ENCODE measurements at places on chromosomes 11 and 22.

- no peak for DNase-seq
These were observed 6.4 kb downstream of the ARL14EP start for GRCh38 chr11:30329150-30329940.

DNA sequence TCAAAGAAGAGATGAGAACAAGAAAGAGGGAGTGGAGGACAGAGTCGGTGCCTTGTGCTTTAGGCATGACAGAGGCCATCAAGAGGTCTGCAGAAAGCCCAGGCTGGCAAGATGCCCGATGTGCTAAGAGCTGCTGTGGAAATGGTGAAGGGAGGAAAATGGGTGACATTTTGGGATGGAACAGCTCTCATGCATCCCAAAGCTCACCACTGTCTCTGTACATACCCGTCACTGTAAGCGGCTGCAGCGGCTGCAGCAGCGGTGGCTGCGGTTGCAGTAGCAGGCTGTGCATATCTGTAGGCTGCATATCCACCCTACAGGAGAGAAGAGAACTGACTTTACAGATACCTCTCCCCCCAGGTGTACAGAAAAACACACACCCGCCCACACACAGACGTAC lies 28.6 kb downstream of the APOL5 start:
- DNase-seq = no peak

GRCh38 chr22:23709107-23709506 lies 18.3 kb downstream of the RGL4 start:
- DNase-seq = no peak

GRCh38 chr22:17074648-17075002 lies 10.2 kb upstream of the IL17RA start:
- no peak for DNase-seq

GRCh38 chr11:31870609-31871309 lies 59.6 kb upstream of the PAX6 start:
- DNase-seq = no peak

DNA sequence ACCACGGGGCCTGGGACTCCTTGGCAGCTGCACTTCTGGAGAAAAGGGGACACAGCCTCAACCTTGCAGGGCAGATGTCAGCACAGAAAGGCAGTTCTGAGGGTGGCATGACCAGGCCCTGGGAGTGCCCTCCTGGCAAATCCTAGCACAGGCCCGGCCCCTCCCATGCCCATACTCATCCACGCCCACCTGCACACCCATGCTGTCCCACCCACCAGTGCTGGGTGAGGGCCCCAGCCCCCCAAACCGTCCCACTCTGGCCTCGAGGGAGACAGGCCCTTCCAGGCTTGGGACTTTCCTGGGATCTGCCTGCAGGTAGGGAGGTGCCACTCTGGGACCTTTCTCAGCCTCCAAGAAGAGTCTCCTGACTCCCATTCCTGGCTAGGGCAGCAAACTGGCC lies 10.1 kb downstream of the DUSP8 start:
- no peak for DNase-seq

Data from activated T-helper 2 cell treated with anti-CD3 and anti-CD28 coated beads, Interferon-gamma antibody, Interleukin-2, Interleukin-4, amounts not matched to agents 10 μg/mL and 5 μg/mL and 100 μg/mL, durations not matched to agents 14 hours and 24 hours and 36 hours (primary cell).